Activated naive CD8-positive, alpha-beta T cell treated with anti-CD3 and anti-CD28 coated beads for 36 hours (primary cell): ENCODE measurements at places on chromosomes 6 and 20. TPM values are rescaled to one million over a fixed set of nuclear protein-coding genes. Genes with fewer than 3 reads are reported as not detected.

Gene SOBP
- total RNA-seq = 0.70 TPM

Gene BTN1A1
- total RNA-seq = 0.14 TPM

Gene KHDRBS2
- not detected for total RNA-seq

Gene DLK2
- total RNA-seq = 0.93 TPM

Gene MOG
- not detected for total RNA-seq

Gene ATP6V1G2
- total RNA-seq = 1.5 TPM

Gene ACTL10
- total RNA-seq = 4.1 TPM

Gene ZKSCAN8
- total RNA-seq = 13.8 TPM

Gene ISM1
- total RNA-seq = 3.4 TPM

Gene TMEM244
- total RNA-seq = not detected

Gene PLEKHG1
- total RNA-seq = 4.4 TPM

Gene PXMP4
- total RNA-seq = 7.3 TPM

Gene E2F1
- total RNA-seq = 79.6 TPM

Gene C6orf141
- 0.33 TPM for total RNA-seq

Gene TSHZ2
- total RNA-seq = 0.54 TPM

Gene BMP7
- total RNA-seq = not detected

Gene KIF25
- total RNA-seq = not detected

Gene BIRC7
- 0.34 TPM for total RNA-seq

Gene CDSN
- total RNA-seq = not detected

Gene PRR18
- total RNA-seq = 0.08 TPM

Gene SLC35B3
- 10.1 TPM for total RNA-seq

Gene CNBD2
- 3.6 TPM for total RNA-seq

Gene EPPIN
- total RNA-seq = not detected

Gene CLVS2
- total RNA-seq = not detected
